H9 (cell line): ENCODE measurements at places on chromosomes 5 and 9. TPM values are rescaled to one million over a fixed set of nuclear protein-coding genes. Genes with fewer than 3 reads are reported as not detected.

TNFSF15 gene
- total RNA-seq = not detected in 2 replicates

CKMT2 gene
- total RNA-seq = 1.5 and 1.8 TPM in 2 replicates

IL5 gene
- not detected in 2 replicates for total RNA-seq

AK6 gene
- 39.0 and 40.8 TPM in 2 replicates for total RNA-seq

DCTN3 gene
- total RNA-seq = 35.2 and 40.0 TPM in 2 replicates

PIP5KL1 gene
- 9.0 and 11.6 TPM in 2 replicates for total RNA-seq

RNF44 gene
- total RNA-seq = 172 and 175 TPM in 2 replicates

PCDHAC2 gene
- 4.8 and 5.4 TPM in 2 replicates for total RNA-seq

SPATA31D1 gene
- not detected in 2 replicates for total RNA-seq

NEURL1B gene
- total RNA-seq = 3.6 TPM in 2 replicates
